ENCODE measurements at places on chromosomes 7 and 10. TPM values are rescaled to one million over a fixed set of nuclear protein-coding genes. Genes with fewer than 3 reads are reported as not detected.

The CFTR gene
- 1.9 TPM for total RNA-seq

- DNase-seq, result no peak
Measured at GRCh38 chr7:116981939-116982338, 28.6 kb downstream of the ST7 start.

DNA sequence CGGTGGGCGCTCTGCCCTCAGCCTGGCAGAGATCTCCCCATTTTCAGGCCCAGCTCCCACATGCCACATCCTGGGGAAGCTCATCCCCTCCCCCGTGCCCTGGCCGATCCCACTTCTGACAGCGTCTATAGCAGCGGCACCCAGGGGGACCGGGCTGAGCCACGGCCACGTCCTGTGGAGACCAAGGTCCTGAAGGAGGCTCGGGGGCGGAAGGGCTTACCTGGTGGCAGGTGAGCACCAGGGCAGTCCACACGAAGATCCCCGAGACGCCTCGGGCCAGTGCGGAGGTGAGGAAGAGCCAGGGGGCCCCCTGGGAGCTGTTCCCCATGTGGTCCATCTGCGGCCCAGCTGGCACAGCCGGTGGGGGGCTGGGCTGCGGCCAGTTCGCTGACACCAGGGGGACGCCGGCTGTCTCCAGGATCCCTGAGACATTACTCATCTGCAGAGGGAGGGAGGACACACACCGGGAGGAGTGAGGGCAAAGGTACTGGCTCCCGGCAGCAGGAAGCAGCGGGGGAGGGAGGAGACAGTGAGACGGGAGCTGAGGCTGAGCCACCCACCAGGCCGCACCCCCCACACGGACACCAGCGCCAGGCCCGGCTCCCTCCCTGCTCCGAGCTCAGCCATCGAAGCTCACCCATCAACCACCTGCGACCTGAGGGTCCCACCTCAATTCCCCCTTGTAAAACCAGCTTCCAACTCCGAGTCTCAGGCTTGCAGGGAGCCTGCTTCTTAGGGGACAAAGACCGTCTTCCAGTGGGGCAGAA lies 776 bp downstream of the TMEM184A start:
- DNase-seq, result peak; percentile 85

DNA sequence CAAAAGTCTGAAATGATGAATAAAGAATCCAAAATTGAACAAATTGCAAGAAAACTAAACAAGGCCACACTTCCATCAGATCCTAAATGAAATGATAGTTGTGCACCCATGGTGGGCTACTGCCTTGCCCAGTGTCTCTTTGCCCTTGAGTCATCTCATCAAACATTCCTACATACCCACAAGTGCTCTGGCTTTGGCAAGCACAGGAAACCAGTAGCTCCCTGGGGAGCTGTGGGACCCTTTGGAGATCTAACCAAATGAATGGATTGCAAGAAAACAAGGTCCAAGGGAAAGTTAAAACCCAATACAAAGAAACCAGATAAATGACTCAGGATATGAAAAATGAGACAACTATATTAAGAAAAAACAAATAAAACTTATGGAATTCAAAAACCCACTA lies 129.8 kb upstream of the TMEM229A start:
- DNase-seq, result no peak

- no peak for DNase-seq
Measured at GRCh38 chr7:49639808-49640207, 133.6 kb upstream of the VWC2 start.

- no peak for DNase-seq
Measured at GRCh38 chr7:49852619-49853462, 79.4 kb downstream of the VWC2 start.

DNA sequence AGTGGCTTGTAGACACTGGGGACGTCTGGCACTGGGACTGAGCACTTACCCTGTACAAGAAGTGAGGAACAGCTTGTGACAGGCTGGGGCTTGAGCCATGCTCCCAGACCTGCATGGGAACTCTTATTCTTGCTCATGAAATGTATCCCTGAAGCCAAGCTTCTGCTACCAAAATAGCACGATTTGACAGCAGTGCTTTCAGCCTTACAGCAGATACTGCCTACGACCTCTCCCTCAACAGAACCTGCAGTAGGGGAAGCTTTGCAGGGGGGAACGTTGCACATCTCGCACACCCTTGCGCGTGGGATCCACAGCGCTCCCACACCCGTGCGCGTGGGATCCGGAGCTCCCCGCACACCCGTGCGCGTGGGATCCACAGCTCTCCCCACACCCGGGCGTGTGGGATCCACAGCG lies 88.0 kb downstream of the CREM start:
- no peak for DNase-seq

Measured in right lobe of liver (tissue), 6 donors.